GM18507 (cell line): ENCODE measurements at places on chromosomes 2 and 18.

DNA sequence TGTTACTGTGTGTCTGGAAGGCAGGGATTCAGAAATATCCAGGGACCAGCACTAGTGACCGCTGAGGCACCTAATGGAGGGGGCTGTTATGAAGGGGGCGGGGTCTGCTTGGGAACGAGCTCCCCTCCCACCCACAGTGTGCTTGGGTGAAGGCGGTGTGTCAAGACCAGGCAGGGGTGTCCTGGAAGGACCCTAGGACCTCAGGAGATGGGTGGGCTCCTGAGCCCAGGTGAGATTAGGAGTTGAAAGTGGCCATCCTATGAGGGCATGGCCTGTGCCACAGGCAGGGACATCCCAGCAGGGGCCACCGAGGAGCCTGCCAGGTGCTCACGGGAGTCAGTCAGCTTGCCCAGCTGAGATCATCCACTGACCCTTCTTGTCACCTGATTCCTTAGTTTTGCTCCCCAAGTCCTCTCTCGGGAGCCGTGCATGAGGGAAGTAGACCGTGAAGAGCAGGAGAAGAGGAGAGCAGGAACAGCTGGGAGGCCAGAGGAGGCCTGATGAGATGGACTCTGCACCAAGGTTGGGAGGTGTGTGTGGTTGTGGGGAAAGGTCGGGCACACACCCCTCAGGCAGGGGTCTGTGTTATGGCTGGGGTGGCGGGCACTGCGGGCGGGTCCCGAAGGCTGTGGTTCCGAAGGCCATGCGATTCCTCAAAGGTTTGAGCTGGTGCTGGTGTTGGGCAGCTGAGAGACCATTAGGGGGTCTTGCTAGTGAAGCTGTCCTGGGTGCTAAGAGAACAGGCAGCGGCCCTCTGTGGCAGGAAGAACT lies 180.9 kb upstream of the HS6ST1 start:
- no peak for DNase-seq

GRCh38 chr18:56615738-56616520 lies 22.5 kb downstream of the TXNL1 start:
- DNase-seq: no peak

DNA sequence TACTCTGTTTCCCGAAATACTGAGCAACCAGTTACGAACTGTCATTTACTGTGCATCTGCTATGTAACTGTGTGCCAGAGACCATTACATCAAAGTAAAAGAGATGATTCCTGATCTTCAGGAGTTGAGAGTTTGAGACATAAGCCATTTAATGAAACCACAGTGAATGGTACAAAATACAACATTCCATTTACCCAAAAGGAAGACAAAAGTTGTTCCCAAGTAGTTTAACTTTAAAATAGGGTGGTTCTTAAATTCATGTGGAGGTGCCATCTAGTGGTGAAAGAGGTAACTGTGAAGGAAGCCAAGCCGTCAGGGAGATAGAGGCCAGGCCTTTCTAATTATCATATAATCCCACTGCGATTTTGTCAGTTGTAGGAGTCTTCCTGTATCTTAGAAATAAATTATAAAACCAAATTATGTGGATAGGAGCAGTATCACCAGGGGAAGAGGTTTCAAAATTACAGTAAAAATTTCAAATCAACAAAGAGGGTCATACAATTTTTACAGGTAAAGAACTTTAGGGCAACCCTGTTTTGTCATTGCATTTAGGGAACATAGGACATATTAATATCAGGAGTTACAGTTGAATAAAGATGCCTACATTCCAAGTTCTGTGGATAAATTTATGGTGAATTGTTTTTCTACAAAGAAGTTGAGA lies 67.7 kb downstream of the EPAS1 start:
- peak; percentile 28 for DNase-seq

- DNase-seq: no peak
Observed at GRCh38 chr2:80292474-80292873, 12.1 kb downstream of the LRRTM1 start.

DNA sequence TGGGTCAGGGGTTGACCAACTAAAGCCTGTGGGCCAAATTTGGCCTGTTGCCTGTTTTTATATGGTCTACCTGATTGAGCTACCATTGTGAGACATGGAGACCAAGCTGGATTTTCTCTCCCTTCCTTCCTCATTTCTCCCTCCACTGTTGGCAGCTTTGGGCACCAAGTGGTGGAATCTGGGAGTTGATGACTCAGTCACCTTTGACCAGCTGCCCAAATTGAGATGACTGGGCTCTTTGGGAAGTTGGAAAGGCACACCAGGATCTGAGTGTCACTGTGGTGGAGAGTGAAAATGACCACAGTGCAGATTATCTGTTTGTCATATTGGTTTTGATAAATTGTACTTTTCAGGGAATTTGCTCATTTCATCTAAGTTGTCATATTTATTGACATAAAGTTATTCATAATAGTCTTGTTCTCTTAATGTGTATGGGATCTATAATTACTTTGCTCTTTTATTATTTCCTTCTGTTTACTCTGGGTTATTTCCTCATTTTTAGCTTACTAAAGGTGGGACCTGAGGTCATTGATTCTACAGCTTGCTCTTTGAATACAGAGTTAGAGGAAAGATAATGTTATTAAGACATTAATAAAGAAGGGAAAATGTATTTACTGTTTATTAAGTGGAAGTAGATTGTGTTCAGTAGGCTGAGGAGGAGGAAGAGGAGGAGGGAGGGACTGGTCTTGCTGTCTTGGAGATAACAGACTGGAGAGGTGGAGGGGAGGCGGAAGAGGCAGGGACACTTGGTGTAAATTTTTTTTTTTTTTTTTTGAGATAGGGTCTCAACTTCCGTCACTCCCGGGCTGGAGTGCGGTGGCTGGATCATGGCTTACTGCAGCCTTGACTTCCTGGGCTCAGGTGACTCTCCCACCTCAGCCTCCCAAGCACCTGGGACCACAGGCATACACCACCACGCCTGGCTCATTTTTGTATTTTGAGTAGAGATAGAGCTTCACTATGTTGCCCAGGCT lies 31.8 kb downstream of the AGFG1 start:
- DNase-seq: no peak

DNA sequence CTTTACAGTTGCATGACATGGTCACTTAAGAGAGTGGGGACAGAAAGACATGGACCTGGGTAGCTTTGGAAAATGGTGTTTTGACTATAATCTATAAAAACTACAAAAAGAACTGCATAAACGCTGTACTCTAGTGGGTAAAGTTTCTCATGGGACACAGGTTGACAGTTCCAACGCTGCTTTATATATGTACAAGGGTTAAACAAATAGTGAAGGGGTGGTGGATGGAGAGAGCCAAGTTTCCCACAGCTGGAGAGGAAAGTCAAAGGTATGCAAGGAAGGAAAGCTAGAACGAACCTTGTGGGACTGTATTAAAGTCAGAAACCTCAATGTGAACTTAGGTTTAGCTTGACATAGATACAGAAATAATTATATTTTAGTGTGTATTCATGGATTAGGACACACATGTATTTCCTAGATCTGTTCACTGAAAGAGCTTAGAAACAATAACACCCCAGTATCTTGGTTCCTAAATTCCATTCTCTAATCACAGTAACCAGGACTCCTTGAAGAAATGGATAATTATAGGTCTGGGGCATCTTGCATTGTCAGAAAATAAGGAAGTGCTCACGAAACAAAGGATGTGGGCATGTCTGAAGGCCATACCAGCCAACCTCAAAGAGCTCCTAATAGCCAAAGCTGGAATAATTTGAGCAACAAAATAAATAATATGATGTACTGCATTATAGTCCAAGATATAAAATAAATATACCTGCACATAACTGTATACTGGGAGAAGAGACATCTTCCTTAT lies 28.8 kb downstream of the TANC1 start:
- no peak for DNase-seq

GRCh38 chr2:173307293-173307692 lies 47.4 kb upstream of the CDCA7 start:
- peak; percentile 12 for DNase-seq

GRCh38 chr2:112876257-112876970 lies 34.6 kb upstream of the IL37 start:
- no peak for DNase-seq

GRCh38 chr2:160876029-160876428 lies 284.2 kb upstream of the TANK start:
- no peak for DNase-seq

GRCh38 chr2:30149513-30149912 lies 2.7 kb downstream of the YPEL5 start:
- no peak for DNase-seq

- no peak for DNase-seq
Observed at GRCh38 chr2:237143118-237143517, 57.4 kb downstream of the COPS8 start.

DNA sequence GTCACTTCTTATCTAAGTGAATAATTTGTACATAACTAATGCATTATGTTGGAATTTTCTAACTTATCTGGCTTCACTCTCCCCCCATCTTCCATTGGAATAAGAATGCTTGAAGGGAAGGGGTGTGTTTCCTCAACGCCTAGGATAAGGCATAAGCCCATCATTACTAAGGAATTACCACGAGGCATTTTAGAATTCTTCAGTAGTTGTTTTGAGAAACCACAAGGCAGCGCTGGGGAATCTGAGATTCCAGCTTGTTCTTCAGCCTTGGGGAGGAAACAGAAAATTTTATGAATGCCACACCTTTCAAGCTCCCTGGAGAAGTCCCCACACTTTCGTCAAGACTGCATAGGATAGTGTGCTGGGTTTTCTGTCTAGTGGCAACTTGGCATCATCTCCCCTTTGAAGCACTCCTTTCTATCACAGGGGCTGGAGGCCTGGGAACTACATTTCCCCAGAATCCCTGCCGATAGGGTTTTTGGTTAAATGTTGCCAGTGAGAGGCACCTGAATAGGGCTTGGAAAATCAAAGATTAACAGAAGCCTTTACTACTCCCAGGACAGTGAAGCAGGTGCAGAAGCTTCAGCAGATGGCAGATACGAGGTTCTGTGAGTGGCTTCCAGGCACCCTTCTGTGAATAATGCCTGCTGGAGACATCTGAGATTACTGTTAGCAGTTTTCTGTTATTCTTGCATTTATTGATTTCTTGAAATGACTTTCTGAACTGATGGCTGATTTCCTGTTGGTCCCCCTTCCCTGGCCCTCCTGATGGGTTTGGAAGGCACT lies 192.7 kb upstream of the REV1 start:
- no peak for DNase-seq

DNA sequence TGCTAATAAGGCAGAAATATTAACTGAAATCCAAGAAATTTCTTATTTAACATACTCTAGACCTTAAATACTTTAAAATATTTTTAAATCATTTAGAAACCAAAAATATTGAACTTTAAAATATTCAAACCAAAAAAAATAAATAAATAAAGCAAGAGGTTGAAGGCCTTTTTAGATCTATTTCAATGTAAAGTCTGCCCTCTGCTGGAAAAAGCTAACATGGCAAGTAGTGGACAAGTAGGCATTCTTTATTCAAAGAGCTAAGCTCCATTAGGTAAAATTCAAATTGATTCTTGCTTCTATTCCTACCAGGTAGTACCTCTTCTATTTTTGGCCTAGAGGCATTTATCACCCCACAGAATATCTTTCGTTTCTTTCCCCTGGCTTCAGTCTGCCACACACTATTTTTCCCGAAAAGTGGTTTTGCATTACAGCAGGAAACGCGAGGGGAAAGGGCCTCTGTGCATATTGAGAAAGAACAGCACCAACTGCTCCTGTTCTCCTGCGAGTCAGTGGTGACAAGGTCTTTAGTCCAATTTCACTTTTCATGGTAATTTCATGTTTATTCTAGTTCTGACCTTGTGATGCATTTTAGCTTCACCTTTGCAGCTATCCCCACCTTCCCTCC lies 20.4 kb downstream of the IFIH1 start:
- DNase-seq: no peak

GRCh38 chr2:32264422-32265105 lies at the start of gene NLRC4:
Gene NLRC4, minus strand, starts transcription at chr2:32264886. Its CDS starts 8,111 bp downstream, at chr2:32256775.
- DNase-seq: peak; percentile 17

GRCh38 chr2:103004426-103004942 lies 242.7 kb downstream of the TMEM182 start:
- DNase-seq: no peak

DNA sequence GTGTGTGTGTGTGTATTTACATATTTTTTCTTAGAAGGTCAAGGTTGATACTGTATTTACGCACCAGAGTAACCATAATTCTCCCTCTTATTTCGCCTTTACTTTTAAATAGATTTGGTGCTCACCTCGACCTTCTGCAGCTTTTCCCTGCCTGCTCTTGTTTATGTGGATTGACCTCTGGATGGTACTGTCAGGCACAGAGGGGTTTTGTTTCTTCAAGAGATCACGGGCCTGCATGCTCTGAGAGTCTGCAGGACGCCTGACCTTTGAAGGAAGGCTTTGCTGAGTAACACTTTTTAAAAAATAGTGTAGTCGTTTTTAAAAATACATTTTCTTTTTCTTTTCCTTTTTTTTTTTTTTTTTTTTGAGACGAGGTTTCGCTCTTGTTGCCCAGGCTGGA lies 18.1 kb upstream of the EFHD1 start:
- DNase-seq: no peak
